CD4-positive, alpha-beta T cell (primary cell): ENCODE measurements at places on chromosomes 7 and 10. TPM values are rescaled to one million over a fixed set of nuclear protein-coding genes. Genes with fewer than 3 reads are reported as not detected.

DNA sequence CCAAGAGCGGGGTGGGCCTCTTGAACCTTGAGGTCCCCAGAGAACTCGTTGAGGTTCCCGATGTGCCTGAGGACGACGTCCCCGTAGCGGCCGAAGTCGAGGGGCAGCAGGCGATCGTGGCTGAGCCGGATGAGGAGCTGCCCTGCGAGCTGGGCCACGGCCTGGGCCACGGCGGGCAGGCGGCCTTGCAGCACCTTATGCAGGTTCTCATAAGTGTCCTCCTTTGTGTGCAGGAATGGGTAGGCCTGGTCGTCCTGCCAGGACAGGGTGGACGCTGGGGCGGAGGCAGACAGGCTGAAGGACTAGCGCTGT, 14.2 kb downstream of the TFR2 start:
- peaks cover 36% of the 10 kb centered on the region for H3K4me1 ChIP-seq
- no peak for DNase-seq
- no peaks in the 10 kb centered on the region for H3K36me3 ChIP-seq

- no peaks in the 10 kb centered on the region for H3K4me1 ChIP-seq
- no peak overlapping the region for H3K27ac ChIP-seq
- no peaks in the 10 kb centered on the region for H3K36me3 ChIP-seq
- H3K4me3 ChIP-seq, result no peak overlapping the region
- no peak for DNase-seq
- H3K27me3 ChIP-seq, result no peaks in the 10 kb centered on the region
Measured at GRCh38 chr10:132102071-132102716, 36.4 kb downstream of the JAKMIP3 start.

Gene ABCB8
- total RNA-seq, result 62.2 TPM

Gene ANKRD61
- not detected for total RNA-seq
